Stimulated activated naive B cell treated with anti-CD40 and anti-IgM and Interleukin-4, amounts not matched to agents 10 μg/mL and 1 μg/mL and 100 μg/mL, for 72 hours (primary cell): ENCODE measurements at places on chromosomes 2 and 18.

- peak; percentile 66 for DNase-seq
These were observed 53.8 kb downstream of the SMAD7 start for GRCh38 chr18:48896875-48897511.

DNA sequence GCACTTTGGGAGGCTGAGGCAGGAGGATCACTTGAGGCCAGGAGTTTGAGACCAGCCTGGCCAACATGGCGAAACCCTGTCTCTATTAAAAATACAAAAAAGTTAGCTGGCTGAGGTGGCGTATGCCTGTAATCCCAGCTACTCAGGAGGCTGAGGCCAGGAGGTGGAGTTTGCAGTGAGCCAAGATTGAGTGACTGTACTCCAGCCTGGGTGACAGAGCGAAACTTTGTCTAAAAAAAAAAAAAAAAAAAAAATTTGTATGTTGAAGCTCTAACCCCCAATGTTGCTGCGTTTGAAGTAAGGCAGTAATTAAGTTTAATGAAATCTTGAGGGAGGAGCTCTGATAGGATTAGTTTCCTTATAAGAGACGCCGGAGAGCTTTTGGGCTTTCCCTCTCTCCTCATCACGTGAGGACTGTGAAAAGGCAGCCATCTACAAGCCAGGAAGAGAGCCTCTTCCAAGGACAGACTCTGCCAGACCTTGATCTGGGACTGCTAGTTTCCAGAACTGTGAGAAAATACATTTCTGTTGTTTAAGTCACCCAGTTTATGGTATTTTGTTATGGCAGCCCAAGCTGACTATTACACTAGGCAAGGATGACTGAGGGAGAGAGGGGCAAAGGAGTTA is 11.5 kb upstream of the PNPT1 start:
- DNase-seq = no peak

- no peak for DNase-seq
These were observed 254.5 kb downstream of the NEDD4L start for GRCh38 chr18:58298251-58299134.

DNA sequence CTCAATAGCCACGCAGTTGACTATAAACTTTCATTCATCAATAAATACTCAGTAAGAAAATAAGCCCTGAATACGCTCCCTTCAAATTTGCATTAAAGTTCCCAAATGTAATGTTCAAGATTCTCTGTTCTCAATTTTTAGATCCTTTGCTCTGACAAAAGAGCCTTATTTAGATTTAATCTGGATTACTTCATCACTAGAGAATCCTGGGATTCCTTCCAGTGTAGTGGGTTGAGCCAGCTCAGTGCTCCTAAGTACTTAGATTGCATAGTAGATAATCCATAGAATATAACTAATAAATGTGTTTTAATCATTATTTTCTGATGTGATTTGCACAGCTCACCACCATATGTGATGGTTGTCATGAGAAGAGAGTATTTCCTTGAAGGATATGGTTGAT is 1286.2 kb downstream of the SUCLG1 start:
- no peak for DNase-seq

DNA sequence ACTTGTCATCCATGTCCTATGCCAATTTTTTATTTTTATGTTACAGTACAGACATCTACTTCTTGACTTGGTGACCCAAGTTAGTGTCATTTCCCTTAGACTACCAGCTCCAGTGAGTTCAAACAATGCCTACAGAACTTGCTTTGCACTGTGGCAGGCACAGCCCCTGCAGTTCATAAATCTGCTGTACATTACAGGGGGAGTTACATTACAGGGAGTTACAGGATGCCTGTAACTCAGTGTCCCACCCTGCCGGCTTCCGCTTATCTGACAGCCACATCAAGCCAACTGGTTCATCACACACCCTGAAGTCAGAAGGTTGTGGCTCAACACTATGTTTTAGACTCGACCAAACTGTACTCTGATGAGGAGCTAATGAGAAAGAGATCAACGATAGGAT is 7.8 kb upstream of the NPAS2 start:
- no peak for DNase-seq

DNA sequence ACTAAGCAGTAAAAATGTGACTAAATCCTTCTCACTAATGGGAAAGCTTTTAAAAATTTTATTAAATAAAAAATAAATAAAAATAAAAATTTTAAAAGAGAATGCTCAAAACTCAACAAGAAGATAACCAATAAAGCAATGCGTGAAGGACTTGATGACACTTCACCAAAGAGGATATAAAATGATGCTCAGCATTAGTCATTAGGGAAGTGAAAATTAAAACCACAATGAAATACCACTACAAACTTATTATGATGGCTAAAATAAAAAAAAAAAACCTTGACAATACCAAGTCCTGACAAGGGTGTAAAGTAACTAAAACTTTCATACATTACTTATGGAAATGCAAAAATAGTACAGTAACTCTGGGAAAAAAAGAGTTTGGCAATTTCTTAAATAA is 3.3 kb upstream of the WDR75 start:
- no peak for DNase-seq
